ENCODE measurements at places on chromosomes 7 and 10.

DNA sequence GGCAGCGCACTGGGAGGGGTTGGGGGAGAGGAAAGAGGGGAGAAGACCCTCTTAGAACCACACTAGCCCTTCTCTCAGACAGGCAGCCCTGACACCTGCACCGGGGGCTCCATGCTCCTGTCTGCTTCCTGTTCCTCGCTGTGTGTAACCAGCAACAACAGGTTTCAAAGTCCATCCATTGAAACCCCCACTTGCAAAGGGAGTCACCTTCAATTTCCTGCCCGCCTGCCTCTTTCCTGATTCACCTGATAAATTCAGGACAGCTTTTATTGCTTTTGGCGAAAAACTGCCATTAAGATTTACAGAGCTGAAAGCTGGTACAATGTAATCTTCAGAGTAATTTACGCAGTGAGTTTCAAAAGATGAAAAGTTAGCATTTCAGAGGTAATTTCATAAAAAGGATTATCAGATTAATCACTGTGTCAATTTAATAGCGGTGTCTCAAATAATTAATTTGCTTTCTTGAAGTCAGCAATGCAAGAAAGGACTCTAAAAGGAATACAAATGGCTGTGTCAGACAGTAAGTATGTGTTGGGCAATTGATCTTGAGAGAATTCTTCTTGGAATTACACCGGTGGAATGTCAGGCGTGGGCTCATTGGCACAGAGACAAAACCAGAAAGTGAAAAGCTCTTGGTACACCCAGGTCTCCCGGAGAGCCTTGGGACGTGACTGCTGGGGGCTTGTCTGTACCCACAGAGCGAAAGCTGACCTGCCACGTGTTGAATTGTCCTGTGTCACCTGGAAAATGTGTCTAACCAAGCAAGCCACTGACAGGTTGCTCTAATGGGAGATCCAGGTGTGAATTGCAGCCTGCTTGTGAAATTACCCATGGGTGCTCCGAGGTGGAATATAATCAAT lies 60.7 kb downstream of the TMEM209 start:
- DNase-seq = no peak

- no peak for DNase-seq
Measured at GRCh38 chr10:28754930-28755718, 77.8 kb downstream of the BAMBI start.

GRCh38 chr10:32171204-32171603 lies 115.0 kb upstream of the KIF5B start:
- DNase-seq = no peak

DNA sequence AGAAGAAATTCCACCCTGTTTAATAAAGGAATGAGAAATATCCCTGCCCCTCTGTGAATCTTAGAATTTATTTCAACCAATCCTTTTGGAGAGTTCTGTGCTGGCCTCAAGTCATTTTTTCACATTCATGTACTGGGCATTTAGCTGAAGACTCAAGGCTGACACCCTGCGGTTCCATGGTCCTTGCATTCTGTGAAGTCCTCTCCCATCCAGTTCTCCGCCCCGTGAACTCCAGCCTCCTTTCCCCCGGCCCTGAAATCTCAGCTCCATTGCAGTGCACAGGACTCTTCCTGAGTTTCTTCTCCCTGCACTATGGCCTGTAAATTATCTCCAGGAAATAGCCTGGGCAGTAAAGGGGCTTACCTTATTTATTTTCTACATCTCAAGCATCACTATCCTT lies 183.0 kb upstream of the KCND2 start:
- DNase-seq = no peak

DNA sequence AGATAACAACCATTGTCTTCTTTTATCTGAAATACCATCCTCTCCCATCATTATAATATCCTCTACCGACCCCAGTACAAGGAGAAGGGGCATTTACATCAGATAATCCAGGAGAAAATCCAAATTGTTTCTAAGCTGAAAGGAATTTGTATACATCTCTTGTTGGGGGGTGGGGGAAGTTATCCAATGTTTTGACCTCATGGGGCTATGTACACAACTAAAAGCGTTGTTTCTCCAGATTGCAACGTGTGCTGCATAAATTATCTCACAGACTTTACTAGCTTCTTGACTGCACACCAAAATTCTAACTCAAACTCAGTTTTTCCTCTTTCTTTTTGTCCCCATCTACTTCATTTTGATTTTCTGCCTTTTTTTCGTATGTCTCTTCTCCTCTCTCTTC lies 156.7 kb downstream of the TWIST1 start:
- no peak for DNase-seq

- no peak for DNase-seq
Measured at GRCh38 chr7:36420307-36420706, 30.6 kb downstream of the ANLN start.

GRCh38 chr10:24262929-24263590 lies 54.1 kb downstream of the KIAA1217 start:
- DNase-seq = no peak

GRCh38 chr7:106793015-106793975 lies 71.8 kb upstream of the PIK3CG start:
- peak; percentile 38 for DNase-seq

- no peak for DNase-seq
Measured at GRCh38 chr10:112524641-112525040, 77.6 kb downstream of the VTI1A start.

DNA sequence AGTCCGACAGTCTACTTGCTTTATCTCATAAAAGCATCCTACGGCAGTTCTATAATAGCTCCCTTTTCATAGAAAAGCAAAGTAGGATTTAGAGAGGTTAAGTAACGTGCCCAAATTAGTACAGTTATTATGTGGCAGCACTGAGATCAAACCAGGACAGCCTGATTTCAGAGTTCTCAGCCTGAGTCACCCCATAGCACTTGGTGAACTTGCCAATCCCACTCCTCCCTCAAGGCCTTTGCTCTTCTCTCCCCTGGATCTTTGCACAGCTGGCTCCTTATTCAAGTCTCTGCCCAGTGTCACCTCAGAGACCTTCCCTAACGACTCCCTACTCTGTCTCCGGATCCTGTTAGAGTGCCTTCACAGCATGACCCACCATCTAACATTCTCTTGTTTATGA lies 438.0 kb upstream of the NFE2L3 start:
- DNase-seq = no peak

DNA sequence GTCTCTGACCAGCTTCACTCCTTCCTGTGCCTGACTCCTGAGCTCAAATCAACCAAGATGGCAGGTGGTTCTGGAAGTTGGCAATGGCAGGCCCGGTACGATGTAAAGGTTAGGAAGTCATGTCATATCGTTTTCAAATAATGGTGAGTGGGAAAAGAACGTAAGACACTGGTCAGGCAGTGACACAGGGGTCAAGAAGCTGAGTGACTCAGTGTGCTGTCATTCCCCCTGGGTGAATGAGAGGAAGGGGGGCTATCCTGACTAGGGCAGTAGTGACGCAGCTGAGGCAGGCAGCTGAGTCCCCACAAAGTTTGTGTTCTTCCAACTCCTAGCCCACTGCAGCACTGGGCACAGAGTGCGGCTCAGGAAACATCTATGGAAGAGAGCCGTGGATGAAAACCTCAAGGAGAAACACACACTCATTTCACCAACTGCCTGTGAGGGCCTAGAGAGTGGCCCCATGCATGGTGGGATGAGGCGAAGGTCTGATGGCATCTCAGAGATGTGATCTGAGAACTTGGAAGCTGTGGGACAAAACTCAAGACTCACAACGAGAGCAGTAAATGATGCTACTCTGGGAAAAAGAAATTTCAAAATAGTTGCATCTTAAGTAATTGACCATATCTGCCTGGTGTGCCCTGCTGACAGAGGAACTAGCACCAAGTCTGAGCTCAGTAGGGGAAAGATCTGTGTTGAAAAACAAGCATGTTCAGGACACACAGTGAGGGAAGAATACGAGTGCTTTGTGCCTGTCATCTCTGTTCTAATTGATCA lies 23.2 kb downstream of the CREB3L2 start:
- no peak for DNase-seq

DNA sequence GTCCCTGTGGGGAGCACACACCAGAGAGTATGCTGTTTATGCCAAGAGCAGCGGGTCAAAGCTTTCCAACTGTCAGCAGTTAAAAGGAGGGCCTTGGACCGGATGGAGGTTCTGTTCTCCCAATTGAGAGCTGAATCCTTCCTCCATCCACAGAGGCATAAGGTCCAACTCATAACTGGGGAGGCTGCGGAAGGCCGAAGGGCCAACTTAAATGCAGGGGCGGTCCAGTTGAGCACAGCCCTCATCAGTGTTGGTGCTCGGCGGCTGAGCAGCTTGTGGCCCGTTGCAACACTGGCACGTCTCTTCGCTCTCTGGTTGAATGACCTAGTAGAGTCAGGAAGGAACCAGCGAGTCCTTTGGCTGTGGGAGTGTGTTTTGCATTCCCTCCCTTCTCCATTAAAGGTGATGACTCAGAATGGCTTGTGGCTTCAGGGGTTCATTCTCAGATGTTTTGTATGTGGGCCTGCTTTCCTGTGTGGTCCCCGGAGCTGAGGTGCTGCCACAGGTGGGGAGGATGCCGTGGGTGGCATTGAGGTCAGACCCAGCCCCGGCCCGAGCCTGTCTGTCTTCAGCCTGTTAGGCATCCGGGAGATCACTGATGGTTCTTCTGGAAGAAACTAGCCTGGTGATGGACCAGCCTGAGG lies 44.8 kb upstream of the DMBT1 start:
- DNase-seq = peak; percentile 27

GRCh38 chr10:110993024-110993693 lies 73.8 kb downstream of the SHOC2 start:
- no peak for DNase-seq

GRCh38 chr10:44369854-44370253 lies 15.0 kb downstream of the CXCL12 start:
- no peak for DNase-seq

- peak; percentile 76 for DNase-seq
Measured at GRCh38 chr10:114470956-114471905, 66.9 kb upstream of the AFAP1L2 start.

DNA sequence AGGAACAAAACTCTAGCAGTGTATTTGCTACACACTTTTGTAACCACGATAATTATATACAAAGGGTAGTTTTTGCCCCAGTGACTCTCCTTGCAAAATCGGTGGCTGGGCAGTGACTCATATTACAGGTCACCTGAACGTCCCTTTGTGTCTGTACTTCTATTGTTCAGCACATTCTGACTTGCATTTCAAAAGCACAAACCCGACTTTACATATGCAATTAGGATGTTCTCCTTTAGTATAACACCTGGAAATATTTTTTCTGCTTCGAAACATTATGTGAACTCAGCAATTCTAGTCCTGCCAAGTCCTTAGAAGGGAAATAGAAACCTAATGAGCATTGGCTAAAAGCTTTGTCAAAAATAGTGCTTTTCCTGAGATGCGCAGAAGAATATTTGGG lies 6.0 kb downstream of the PRR15 start:
- no peak for DNase-seq

DNA sequence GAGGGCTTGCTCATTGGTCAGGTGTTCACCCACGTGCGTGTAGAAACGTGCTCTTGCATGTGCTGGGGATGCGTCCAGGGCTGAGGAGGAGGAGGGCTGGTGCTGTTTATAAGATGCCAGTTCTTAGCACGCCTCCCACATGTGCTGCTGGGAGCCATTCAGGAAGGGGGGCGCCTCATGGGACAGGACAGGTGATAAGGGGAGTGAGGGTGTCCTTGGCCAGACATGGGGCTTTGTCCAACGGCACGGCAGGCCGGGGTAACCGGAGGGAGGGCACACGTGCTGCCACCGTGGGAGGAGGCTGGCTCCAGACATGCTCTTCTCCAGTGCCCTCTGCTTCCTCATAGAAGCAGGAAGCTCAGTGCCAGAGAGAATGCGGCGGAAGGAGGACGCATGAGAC lies 150.0 kb downstream of the ZMYND11 start:
- DNase-seq = no peak

GRCh38 chr10:107650939-107651338 lies 486.4 kb upstream of the SORCS1 start:
- DNase-seq = no peak

DNA sequence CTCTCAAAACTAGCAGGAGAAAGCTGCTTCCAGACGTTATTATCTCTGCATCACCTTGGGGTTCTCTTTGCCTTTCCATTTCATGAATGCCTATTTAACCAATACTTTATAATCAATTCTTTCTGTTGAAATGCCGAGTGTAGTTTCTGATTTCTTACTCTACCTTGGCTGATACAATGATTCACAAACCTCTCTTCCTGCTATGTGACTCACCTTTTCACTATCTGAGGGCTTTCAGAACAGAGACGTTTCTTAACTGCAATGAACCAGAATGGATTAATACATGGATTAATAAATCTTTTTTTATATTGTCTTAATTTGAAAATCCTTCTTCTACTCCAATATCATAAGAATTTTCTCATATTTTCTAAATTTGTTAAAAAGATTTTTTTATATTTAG lies 46.4 kb upstream of the ZNF746 start:
- no peak for DNase-seq

DNA sequence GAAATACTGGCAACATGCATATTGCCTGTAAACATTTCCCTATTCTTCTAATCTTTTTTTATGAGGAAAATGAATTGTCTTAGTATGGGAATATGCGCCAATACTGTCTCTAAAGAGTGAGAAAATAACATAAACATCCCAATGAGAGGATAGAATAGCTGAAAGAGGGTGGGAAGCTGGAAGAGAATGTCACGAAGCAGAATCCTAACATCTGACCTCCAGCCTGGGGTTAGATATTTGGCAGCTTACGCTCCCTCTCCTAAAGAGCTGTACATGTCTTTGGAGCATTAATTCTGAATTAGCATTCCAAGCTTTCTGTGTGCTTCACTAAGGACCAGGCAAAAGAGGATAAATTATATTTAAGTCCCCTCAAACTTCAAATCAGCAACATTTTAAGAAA lies 31.6 kb upstream of the SLC16A12 start:
- DNase-seq = no peak

GRCh38 chr7:107237451-107237850 lies 68.6 kb downstream of the HBP1 start:
- no peak for DNase-seq

DNA sequence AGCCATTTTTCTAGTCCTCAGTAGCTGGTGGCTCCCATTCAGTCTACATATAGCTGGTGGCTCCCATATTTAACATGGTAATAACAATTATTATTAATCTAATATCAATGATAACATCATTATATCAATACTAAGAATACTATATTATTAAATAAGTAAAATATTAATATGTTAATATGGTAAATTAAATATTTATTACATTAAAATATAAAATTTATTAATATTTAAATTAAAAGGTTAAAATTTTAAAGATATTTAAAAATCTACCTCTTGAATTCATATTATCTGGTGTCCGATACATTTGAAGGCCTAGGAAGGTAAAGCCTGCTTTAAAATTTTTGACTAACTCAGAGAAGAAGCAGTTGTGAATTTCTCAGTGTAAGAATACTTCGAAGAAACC lies 69.8 kb downstream of the SPAG6 start:
- DNase-seq = no peak

DNA sequence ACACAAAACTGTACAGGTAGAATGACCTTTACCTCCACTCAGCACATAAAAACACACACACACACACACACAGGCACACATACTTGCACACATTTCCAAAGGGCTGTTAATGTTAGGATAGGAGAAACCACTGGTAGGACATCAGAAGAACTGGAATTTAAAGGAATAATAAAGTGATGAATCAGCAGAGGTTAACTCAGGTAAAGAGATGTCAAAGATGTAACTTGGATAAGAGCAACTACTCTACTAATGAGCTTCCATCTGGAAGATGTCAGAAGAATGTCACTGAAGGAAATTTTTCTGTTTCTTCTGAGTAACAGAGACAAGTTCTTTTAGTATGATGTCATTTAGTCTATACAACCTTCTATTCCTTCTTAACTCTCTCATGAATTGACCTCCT lies 26.4 kb upstream of the GPR37 start:
- no peak for DNase-seq

Measured in activated CD4-positive, alpha-beta T cell treated with anti-CD3 and anti-CD28 coated beads, Interleukin-2, amount 50 U/mL, for 24 hours (primary cell).